ENCODE measurements at places on chromosomes 12 and 14.

- no peaks in the 10 kb centered on the region for H3K4me1 ChIP-seq
- no peaks in the 10 kb centered on the region for H3K27me3 ChIP-seq
- H3K4me3 ChIP-seq, result no peak overlapping the region
These were observed 734.2 kb downstream of the MED13L start for GRCh38 chr12:115543269-115543668.

- no peak overlapping the region for H3K27ac ChIP-seq
- no peak for DNase-seq
- peaks cover 13% of the 10 kb centered on the region for H3K27me3 ChIP-seq
- no peak overlapping the region for H3K4me3 ChIP-seq
- peaks cover 2% of the 10 kb centered on the region for H3K4me1 ChIP-seq
- no peaks in the 10 kb centered on the region for H3K36me3 ChIP-seq
These were observed 299.6 kb downstream of the DPF3 start for GRCh38 chr14:72594099-72594901.

DNA sequence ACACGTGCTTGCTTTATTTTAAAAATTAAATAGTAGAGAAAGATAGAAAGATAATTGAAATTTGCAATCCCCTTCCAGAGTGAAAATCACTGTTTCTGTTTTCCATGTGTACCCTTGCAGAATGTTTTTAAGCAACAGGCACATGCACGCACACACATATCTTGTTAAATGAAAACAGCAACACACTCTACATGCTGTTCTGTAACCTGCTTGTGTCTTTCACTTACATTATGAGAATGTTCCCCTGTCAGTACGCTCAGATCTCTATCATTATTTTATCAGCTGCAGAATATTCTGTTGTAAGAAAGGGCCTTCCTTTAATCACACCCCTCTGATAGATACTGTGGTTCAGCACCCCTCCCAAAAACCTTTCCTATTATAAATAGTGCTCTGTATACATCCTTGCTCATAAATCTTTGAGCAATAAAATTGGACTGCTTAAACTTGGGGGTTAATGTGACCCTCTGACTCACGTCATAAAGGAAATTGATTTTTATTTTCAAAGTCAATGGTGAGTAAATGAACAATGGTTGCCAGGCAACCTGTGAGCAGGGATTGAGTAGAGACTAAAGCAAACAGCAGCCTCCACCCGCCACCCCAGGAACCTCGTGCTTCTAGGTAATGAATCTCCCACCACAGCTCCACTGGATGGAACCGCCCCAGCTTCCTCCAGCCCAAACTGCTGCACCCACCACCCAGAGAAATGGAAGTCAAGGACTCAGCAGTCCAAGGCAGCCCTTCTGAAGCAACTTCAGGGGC, 31.9 kb upstream of the CHGA start:
- DNase-seq, result no peak
- H3K4me1 ChIP-seq, result no peaks in the 10 kb centered on the region
- no peak overlapping the region for H3K4me3 ChIP-seq
- peaks cover 55% of the 10 kb centered on the region for H3K27me3 ChIP-seq

DNA sequence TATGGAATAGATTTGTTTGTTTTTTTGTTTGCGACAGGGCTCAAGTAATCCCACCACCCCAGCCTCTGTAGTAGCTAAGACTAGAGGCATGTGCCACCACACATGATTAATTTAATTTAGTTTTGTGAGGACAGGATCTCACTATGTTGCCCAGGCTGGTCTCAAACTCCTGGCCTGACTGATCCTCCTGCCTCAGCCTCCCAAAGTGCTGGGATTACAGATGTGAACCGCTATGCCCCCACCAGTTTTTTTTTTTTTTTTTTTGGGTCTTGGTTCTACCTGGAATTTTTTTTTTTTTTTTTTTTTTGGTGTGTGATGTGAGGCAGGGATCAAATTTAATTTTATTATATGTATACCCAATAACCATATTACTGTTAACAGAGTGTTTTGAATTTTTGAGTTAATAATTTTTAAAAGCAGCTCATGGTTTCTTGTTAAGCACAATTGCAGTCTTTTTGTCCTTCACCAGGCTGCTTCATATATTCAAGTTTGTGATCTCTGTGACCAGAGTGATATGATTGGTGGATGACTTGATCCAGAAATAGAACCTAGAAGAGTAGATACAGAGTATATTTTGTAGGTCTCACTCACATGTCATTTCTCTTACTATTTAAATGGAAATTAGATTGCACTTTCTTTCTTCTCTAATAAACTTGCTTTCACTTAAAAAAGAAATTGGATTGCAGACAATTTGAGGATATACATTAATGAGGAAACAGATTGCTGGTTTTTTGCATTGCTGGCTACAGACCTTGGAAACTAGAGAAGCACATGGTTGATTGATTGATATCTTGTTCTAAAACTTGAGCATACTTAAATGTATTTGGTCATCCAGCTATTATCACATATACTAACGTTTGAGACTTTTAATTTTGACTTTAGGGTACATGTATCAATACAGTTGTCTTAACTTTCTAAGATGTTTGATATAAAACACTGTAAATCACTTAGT, 13.2 kb downstream of the ADIPOR2 start:
- H3K4me1 ChIP-seq, result peaks cover 23% of the 10 kb centered on the region
- no peak for DNase-seq
- H3K27ac ChIP-seq, result peak overlapping the region; percentile 57
- no peaks in the 10 kb centered on the region for H3K27me3 ChIP-seq
- H3K36me3 ChIP-seq, result peaks cover 11% of the 10 kb centered on the region

- no peak for DNase-seq
- no peaks in the 10 kb centered on the region for H3K27me3 ChIP-seq
- peaks cover 35% of the 10 kb centered on the region for H3K36me3 ChIP-seq
These were observed 9.3 kb downstream of the KRAS start for GRCh38 chr12:25241167-25242020.

- no peak overlapping the region for H3K4me3 ChIP-seq
- no peaks in the 10 kb centered on the region for H3K36me3 ChIP-seq
- no peak overlapping the region for H3K27ac ChIP-seq
These were observed 180.8 kb downstream of the C12orf50 start for GRCh38 chr12:87848248-87848868.

- no peak overlapping the region for H3K4me3 ChIP-seq
- no peak overlapping the region for H3K27ac ChIP-seq
- no peaks in the 10 kb centered on the region for H3K4me1 ChIP-seq
- peak; percentile 68 for DNase-seq
- H3K27me3 ChIP-seq, result peaks cover 13% of the 10 kb centered on the region
These were observed 320.2 kb upstream of the SFSWAP start for GRCh38 chr12:131390412-131391334.

GRCh38 chr12:16600525-16600924, 5.4 kb downstream of the LMO3 start:
- no peak overlapping the region for H3K27ac ChIP-seq
- no peak for DNase-seq

DNA sequence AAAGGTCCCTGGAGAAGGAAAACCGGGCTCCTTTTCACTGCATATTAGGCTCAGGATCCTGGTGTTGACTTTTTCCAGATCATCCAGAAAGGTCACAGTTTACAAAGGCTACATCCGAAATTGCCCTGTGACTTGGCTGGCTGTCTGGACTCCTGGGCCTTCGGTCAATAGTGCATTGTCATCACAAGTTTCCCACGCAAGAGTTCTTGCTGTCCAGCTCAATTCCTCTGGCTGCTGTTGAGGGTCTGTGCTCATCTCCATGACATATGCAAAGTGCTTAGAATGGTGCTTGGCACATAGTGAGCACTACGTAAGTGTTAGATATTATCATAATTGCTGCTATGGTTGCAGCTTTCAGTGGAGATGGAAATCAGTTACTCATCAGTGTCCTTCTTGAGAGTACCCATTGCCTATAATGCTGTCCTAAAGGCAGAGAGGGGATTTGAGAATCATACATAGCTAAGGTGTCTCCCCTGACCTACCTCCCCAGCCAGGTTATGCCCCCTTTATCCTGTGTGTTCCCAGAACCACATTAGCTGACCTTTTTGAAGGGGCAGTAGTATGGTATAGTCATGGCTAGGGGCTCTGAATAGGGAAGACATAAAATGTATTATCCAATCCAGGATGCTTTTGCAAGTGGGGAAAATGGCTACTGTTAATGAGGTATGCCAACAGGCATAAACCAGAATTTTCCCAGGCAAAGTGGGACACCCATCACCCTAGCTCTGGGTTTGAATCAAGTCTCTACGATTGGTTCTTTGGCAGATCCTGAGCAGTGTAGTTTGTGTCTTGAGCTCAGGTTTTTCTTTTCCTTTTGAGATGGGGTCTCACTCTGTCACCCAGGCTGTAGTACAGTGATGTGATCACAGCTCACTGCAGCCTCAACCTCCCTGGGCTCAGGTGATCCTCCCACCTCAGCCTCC, 132.0 kb upstream of the CCND2 start:
- no peak for DNase-seq
- no peak overlapping the region for H3K27ac ChIP-seq
- H3K36me3 ChIP-seq, result no peaks in the 10 kb centered on the region
- peaks cover 7% of the 10 kb centered on the region for H3K4me1 ChIP-seq
- peaks cover 1% of the 10 kb centered on the region for H3K27me3 ChIP-seq

Data from mesothelial cell of epicardium (in vitro differentiated cells).